ENCODE measurements at places on chromosomes 11 and 22.

DNA sequence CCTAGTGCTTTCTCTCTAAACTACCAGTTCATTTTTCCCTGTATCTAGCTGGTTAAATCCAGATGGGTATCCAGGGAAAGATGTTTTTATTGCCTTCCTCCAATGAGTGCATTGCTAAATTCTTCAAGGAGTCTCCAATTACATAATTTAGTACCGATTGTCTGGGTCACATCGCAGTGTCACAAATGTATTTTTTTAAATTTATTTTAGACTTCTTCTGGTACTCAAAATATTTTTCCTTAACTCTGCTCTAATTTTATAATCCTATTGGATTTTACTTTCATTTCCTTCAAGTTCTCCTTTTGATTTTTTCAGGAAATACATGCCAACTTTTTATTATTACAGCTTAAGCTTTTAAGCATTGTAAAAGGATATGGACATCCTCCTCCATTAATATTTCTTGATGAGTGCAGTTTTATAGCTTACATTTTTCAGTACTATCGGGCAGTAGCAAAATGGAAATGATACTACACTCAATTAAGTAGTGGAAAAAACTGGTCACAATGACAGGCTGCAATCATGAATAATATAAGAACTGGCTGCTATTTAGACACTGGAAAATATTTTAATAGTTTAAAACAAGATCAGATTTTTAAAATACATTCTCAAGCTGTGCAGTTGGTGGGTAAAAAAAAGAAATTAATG is 20.3 kb downstream of the BBOX1 start:
- no peak for DNase-seq

GRCh38 chr11:103729617-103730016 is 306.8 kb upstream of the DDI1 start:
- DNase-seq = no peak

GRCh38 chr11:1109918-1110705 is 35.4 kb downstream of the MUC2 start:
- no peak for DNase-seq

DNA sequence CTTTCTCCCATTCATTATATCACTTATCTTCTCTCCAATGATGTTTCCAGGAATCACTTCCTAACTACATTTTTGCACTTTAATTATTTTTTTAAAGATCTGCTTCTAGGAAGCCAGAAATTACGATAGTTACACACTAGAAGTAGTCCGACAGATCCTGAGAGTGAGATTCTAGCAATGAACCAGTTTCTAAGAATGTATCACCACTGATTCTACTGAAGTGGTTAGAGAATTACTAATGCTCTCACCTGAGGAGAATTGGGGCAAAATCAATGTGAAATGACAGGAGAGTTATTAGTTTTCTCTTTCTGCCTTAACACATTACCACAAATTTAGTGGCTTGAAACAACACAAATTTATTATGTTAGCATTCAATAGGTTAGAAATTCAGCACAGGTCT is 241.2 kb downstream of the CASP12 start:
- DNase-seq = no peak

DNA sequence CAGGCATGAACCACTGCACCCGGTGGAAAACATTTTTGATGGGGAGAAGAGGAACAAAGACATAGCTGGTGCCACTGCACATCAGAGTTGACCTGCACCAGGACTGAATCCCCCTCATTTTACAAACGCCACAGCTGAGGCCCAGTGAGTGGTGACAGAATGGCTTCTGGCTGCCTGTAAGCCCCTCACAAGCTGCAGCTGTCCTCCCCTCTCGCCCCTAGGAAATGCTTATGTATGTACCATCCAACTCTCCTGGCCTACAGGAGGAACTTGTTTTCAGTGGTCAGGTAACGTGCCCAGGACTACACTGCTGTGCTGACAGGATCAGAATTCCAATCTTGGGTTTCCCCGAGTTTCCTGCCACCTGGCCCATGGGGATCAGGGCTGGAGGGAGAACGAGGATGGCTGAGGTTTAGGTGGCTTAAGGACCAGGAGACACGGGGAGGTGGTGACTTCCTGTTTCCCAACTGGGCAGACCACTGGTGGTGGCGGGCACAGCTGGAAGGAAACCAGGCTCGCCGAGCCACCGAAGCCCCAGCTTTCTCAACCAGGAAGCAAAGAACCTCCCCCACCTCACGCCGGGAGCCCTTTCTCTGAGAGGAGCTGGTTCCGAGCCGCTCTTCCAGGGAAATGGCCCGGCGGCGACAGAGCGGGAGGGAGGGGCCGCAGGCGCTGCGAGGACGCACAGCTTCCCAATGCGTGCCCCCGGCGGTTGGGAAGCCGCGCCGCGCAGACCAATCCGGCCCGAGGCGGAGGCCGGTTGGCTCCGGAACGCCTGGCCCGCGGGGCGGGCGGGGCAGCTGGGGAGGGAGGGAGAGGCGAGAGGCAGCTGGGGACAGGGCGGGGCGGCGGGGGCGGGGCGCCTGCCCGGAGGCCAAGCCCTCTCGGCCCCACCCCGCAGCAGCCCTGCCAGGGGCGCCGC is 1.0 kb upstream of the LRFN4 start:
- peak; percentile 32 for DNase-seq

GRCh38 chr11:27720277-27720830 is 20.1 kb upstream of the BDNF start:
- DNase-seq = no peak

DNA sequence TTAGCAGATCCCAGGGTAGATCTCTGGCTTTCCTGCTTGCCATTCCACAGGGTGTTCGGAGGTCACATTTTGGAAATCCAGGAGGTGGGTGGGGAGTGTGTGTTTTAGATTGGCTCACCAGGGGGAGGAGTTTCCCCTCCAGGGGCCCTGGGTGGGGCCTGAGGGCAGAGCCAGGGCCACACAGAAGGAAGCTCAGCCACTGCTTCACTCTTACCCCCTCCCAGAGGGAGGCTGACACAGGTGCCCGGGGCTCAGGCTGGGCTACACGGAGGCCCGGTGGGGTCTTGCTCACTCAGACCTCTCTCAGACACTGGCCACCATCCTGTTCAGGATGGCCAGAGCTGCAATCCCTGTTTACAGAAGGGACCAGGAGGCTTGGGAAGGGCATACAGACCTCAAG is 2.5 kb downstream of the WNT7B start:
- DNase-seq = no peak

GRCh38 chr11:86395061-86395551 is 20.4 kb downstream of the CCDC81 start:
- no peak for DNase-seq

GRCh38 chr22:27224485-27225374 is 567.3 kb downstream of the MIAT start:
- no peak for DNase-seq

DNA sequence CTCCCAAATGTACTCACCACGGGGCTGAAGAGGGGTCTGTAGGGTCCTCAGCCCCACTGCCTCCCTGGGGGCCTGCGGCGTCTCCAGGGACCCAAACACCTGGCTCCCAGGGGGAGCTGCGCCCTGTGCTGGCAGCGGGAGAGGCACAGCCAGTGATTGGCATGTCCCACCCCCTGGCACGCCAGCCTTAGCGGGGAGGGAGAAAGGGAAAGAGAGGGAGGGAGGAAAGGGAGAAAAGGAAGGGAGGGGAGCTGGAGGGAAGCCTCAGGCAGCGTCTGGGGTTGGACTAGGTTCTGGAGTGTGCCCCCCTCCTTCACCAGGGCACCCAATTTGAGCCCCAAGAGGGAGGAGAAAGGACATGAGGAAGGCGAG is at the start of gene CHRM1:
CHRM1 (minus strand) TSS at position 163 of the 372 bp plus-strand sequence. CDS start 10,263 bp downstream, outside the sequence.
- no peak for DNase-seq

- no peak for DNase-seq
These were observed 24.5 kb upstream of the SESN3 start for GRCh38 chr11:95255251-95256145.

DNA sequence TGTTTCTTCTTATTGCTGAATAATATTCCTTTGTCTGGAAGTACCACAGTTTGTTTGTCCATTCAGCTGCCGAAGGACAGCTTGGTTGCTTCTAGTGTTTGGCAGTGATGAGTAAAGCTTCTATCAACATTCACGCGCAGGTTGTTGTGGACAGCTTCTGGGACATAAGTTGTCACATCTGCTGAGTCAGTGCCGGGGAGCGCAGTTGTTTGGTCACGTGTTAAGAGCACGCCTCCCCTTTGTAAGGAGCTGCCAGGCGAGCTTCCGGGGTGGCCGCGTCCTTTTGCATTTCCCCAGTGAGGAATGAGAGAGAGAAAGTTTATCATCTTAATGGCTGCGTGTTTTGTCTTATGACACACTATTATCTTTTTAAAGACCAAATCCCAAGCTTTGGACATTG is 30.3 kb downstream of the SAMM50 start:
- no peak for DNase-seq

GRCh38 chr22:21940521-21940920 is 12.1 kb downstream of the PPM1F start:
- DNase-seq = no peak

DNA sequence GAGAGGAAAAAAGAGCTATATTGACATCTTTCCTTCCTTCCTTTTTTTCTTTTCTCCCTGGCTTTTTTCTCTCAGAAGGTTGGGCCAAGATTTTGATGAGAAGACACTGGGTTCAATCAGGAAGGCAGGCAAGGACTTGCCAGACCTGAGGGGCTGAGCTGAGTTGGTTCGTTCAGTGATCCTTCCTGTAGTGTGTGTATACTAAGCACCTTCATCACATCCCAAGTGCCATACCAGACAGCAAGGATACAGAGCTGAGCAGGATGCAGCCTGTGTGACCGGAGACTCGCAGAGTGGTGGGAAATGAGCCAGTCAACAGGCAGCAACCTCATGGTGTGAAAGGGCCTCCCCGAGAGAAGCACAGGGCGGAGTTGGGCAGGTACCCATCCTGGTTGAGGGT is 95.5 kb downstream of the SPON1 start:
- DNase-seq = no peak

DNA sequence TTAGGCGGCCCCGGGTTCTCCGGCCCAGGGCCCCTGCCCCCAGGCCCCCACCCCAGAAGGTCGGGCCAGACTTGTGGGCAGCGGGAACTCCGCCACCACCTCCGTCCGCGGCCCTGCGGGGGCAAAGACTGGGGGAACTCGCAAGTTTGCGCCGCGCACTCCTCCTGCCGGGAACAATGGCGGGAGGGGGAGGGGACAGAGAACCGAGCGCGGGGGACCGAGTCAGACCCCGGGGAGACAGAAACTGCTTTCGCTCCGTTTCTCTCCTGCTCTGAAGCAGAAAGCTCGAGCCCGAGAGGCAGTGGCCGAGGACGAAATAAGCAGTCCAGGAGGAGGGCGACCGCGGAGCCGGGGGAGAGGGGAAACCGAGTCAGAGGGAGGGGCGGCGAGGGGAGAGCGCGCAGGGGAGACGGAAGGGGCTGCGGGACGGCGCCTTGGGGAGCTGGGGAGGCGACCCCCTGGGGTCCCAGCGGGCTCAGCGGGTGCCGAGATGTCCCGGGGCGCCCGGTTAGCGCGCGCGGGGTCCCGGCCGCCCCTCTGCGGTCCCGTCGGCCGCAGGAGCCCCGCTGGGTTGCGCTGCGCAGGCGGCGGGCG is 555 bp downstream of the TP53I11 start:
- no peak for DNase-seq

DNA sequence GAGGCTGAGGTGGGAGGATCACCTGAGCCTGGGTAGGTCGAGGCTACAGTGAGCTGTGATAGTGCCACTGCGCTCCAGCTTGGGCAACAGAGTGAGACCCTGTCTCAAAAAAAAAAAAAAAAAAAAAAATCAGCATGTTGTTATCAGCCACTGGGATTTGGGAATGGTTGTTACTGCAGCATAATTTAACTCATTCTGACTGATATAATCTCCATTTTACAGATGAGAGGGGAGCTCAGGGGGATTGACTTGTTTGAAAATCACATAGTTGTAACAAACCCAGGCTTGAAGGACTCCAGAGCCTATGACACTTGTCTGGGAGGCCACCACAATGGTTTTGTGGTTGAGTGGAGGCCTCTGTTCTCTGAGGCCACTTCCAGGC is 3.0 kb upstream of the SEPTIN3 start:
- no peak for DNase-seq

DNA sequence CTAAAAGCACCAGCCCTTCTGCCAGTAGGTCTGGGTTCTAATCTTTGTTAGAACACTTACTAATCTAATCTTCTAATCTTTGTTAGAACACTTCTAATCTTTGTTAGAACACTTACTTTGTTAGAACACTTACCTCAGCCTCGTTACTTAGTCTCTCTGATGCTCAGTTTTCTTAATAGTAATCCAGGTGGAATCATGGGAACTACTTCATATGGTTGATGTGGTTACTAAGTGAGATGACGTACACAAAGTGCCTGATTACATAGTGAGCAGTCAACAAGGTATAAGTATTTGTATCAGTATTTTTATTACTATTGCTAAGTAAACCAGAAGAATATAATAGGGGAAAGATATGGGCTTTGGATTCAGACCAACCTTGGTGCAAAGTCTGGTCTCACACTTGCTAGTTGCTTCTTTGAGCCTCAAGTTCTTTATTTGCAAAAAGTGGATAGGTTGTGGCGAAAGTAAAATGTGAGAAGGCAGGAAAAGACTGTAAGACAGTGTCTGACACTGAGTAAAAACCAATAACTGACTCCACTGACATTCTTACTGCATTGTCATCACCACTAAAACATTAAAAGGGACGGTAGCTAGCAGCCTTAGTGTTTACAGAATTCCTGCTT is 83.7 kb downstream of the TRAF6 start:
- DNase-seq = no peak

DNA sequence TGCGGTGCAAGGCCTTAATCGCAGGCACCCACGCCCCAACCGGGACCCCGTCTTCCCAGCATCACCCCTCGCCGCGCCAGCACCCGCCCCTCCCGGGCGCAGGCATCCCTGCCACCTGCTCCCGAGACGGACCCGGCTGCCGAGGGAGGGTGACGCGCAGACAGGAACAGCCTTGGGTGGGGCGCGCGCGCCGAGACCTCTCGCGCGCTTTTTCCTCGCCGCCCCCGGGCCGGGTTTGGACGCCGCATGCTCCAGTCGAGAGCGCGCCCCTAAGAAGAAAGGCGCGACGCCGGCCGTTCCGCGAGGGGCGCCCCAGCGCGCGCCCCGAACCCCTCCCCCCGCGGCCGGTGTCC is 504 bp downstream of the CFL1 start:
- peak; percentile 58 for DNase-seq

DNA sequence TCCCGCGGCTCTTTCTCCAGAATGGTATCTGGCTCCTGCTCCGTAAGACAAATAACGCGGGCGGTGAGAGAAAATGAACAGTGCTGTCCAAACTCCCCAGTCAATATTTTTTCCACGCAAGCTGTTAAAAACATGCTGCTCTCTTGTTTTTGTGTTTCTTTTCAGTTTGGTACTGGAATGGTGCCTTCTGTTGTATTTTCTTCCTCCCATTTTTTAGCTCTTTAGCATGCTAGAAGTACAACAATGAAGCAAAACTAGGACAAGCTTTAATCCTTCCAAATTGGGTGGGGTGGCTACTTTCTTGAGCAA is 599 bp upstream of the PPP2R1B start:
- no peak for DNase-seq

GRCh38 chr11:58591659-58592058 is 12.8 kb downstream of the ZFP91 start:
- DNase-seq = no peak

All from activated naive CD4-positive, alpha-beta T cell (primary cell).